Gastrocnemius medialis (tissue), 4 donors: ENCODE measurements at places on chromosomes 5 and 9. TPM values are rescaled to one million over a fixed set of nuclear protein-coding genes. Genes with fewer than 3 reads are reported as not detected.

DNA sequence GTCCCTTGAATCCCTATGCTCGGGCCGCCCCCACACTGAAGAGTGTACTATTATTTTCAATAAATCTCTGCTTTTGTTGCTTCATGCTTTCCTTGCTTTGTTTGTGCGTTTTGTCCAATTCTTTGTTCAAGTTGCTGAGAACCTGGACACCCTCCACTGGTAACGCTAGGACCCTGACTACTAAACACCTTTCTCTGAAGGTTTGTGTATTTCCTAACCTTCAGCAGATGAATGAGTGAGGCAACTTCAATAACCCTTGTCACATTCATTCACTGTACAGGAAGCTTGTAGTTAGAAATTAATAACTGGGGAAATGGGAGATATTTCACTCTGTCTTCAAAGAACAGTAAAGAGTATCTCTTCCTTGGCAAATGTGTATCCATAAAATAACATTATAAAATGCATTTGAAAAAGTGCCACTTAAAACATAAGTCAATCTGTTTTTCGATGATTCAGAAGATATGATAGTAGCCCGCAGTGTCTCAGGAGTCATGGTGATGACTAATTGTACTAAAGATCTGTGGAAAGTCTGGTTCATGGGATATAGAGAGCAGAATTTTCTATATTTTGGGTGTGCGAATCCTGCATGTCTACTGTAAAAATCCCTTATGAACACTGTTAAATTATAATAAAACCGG is 43.2 kb upstream of the ANKH start:
- H3K4me3 ChIP-seq: no peak overlapping the region
- no peaks in the 10 kb centered on the region for H3K36me3 ChIP-seq
- no peaks in the 10 kb centered on the region for H3K4me1 ChIP-seq
- H3K27ac ChIP-seq: no peak overlapping the region

- H3K4me3 ChIP-seq: peak overlapping the region; percentile 88
- H3K27me3 ChIP-seq: no peaks in the 10 kb centered on the region
- peaks cover 38% of the 10 kb centered on the region for H3K4me1 ChIP-seq
These were observed 598 bp downstream of the RGP1 start for GRCh38 chr9:35749515-35750255.

Gene QRFP
- total RNA-seq: not detected

Gene CTNND2
- total RNA-seq: not detected

Gene C9orf50
- not detected for total RNA-seq

Gene PLEKHG4B
- not detected for total RNA-seq

Gene IL4
- not detected for total RNA-seq

Gene TAF11L14
- total RNA-seq: not detected

- H3K4me3 ChIP-seq: no peak overlapping the region
- no peaks in the 10 kb centered on the region for H3K4me1 ChIP-seq
- DNase-seq: no peak
- H3K36me3 ChIP-seq: no peaks in the 10 kb centered on the region
- no peak overlapping the region for H3K27ac ChIP-seq
- H3K27me3 ChIP-seq: no peaks in the 10 kb centered on the region
These were observed 14.8 kb downstream of the ATP10B start for GRCh38 chr5:160837211-160837610.

- H3K36me3 ChIP-seq: no peaks in the 10 kb centered on the region
- no peak for DNase-seq
- no peak overlapping the region for H3K27ac ChIP-seq
- no peaks in the 10 kb centered on the region for H3K4me1 ChIP-seq
These were observed 257.6 kb downstream of the SEMA5A start for GRCh38 chr5:9288234-9288633.

DNA sequence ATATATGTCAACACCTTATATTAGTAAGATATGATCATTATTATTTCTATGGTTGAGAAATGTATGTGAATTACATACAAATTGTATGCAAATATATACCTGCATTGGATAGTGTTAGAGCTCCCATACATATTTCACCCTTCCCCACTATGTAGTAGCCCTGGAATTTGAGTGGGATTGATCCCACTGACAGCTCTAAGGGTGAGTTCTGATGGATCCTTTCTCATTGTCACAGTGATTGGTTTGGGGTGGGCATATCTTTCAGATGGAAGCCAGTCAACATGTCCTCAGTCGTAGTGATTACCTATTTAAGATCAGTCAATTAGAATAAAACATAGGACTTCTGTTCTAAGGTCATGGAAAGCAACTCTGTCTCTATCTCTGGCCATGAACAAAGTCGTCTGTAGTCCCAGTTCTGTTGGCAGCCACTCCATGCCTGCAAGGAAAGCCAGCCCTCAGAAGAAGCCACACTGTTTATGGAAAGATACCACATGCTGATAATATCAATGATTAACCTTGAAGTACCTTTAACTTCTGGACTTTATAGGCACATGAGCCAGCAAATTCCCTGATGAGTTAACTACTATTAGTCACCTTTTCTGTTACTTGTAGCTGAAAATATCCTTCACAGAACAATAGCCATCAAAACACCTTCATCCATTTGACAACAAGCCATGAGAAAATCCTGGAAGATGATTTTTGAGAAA is 5.1 kb upstream of the CCDC192 start:
- H3K27ac ChIP-seq: no peak overlapping the region
- H3K4me1 ChIP-seq: peaks cover 36% of the 10 kb centered on the region
- H3K36me3 ChIP-seq: no peaks in the 10 kb centered on the region
- no peak overlapping the region for H3K4me3 ChIP-seq
